ENCODE measurements at places on chromosomes 12 and 14.

DNA sequence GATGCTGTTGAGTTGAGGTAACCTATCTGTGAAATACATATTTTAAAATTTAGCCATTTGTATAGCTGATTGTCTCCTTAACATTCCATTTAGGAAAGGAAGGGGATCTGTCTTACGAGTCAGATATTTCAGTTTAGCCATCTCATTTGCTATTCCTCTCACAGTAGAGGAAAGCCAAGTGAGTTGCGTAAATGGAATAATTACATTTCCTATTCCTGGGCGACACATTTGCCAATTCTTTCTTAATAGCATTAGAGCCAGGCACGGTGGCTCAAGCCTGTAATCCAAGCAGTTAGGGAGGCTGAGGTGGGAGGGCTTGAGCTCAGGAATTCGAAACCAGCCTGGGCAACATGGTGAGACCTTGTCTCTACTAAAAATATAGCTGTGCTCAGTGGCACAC is 116.3 kb downstream of the TMX1 start:
- DNase-seq: no peak

DNA sequence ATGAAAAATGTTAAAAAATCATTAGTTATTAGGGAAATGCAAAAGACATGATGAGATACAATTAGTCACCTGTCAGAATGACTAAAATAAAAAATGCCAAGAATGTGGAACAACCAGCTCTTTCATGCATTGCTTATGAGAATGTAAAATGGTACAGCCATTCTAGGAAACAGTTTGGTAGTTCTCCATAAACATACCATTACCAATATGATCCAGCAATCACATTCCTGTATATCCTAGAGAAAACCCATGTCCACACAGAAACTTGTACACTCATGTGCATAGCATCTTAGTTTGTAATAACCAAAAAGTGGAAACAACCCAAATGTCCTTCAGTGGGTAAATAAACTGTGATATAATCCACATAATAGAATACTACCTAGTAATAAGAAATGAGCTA is 245.7 kb downstream of the FUT8 start:
- no peak for DNase-seq

DNA sequence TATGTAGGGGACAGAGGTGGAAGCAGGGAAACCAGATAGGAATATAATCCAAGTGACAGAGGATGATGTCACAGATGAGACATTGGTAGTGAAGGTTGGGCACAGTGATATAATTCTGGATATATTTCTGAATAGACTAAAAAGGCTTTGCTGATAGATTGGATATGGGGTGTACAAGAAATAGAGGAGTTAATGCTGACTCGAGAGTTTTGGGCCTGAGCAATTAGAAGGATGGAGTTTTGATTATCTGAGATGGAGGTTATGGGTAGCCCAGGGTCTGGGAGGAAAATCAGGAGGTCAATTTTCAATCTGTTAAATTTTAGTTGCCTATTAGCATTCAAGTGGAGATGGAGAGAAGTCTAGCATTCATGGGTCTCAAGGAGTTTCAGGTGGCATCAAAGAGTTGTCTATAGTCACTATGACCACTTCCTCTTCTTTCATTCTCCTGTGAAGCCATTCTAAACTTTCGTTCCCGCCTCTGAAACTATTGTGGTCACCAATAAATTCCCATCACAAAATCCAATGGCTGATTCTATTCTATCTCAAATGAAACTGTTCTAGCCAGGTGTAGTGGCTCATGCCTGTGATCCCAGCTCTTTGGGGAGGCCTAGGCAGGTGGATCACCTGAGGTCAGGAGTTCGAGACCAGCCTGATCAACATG is 10.6 kb upstream of the ANO6 start:
- no peak for DNase-seq

- DNase-seq: no peak
These were observed 21.3 kb upstream of the TCP11L2 start for GRCh38 chr12:106281056-106281782.

DNA sequence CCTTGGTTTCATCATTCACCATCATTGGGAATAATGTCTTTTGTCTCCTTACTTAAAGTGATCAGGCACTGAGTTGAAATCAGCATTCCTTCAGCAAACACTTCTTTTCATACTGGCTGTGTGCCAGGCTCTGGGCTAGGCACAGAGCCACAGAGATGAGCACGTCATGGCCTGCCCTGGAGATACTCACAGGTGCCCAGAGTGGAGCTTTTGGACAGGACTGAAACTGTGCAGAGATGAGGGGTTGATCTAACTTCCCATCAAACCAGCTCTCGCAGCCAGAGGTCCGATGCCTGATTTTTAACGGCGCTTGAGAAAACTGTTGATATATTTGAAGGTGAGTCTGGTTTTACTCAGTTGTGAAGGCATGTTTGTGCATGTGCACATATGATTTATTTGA is 43.1 kb downstream of the CACNA1C start:
- DNase-seq: no peak

- no peak for DNase-seq
These were observed 80.3 kb downstream of the ESRRB start for GRCh38 chr14:76456200-76456599.

- no peak for DNase-seq
These were observed 12.5 kb downstream of the TIMM9 start for GRCh38 chr14:58414845-58415244.

DNA sequence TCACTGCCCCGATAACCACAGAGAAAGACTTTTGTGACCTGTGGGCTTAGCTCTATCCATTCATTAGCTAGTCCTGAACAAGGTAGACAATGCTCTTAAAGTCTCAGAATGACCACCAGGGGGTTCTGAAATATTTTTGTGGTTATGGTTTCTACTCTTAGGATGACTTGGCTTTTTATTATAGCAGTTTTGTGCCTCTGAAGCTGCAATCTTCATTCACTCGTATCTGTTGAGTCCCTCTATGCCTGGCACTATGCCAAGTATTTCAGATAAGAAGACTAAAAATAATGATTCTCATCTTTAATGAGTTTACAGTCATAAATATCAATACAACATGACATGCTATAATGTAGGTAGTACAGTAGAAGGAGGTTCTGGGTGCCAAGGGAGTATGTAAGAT is 130.8 kb upstream of the TRHDE start:
- DNase-seq: no peak

- no peak for DNase-seq
These were observed 194.5 kb downstream of the C12orf75 start for GRCh38 chr12:105524961-105525360.

Data from naive B cell (primary cell).